ENCODE measurements at places on chromosomes 6 and 20.

- DNase-seq = no peak
Observed at GRCh38 chr6:39669973-39670342, 55.2 kb downstream of the KIF6 start.

GRCh38 chr6:52284131-52284459, 447 bp downstream of the MCM3 start:
- DNase-seq = no peak

DNA sequence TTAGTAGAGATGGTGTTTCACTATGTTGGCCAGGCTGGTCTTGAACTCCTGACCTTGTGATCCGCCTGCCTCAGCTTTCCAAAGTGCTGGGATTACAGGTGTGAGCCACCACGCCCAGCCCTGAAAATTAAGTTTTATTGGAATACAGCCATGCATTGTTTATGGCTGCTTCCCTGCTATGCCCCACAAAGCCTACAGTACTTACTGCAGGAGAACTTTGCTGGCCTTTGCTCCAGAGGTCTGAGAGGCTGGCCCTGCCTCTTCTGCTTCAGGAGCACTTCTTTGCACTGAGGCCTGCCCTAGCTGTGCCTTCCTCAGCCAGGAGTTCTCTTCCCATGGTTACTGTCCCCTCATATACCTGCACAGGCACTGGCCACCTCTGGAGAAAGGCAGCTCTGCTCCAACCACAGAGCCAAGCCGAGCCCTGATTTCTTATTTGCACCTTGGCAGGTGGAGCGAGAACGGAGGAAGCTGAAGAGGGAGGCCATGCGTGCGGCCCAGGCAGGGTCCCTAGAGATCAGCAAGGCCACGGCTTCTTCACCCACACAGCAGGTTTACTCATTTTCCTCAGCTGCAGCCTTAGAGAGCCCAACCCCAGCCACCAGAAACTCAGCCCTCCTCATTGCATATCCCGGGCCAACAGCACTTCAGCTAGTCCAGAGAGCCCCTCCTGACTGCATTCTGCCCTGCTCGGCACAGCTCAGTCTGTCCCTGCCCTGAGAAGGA, 20.8 kb downstream of the C20orf173 start:
- DNase-seq = no peak

DNA sequence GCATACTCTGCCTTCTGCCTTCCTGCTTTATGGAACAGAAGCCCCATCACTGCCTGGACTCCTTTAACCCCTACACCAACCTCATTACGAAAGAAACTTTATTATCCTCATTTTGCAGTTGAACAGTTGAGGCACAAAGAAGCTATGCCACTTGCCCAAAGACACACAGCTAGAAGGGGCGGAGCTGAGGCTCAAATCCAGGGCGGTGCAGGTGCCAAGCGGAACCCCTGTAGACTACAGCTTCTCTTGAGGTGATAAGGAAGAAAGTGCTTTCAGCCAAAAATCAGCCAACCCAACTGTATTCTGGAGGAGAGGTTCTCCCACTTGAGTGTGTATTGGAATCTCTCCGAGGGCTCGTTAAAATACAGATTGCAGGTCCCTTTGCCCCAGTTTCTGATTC, 90.5 kb downstream of the PRND start:
- DNase-seq = no peak

DNA sequence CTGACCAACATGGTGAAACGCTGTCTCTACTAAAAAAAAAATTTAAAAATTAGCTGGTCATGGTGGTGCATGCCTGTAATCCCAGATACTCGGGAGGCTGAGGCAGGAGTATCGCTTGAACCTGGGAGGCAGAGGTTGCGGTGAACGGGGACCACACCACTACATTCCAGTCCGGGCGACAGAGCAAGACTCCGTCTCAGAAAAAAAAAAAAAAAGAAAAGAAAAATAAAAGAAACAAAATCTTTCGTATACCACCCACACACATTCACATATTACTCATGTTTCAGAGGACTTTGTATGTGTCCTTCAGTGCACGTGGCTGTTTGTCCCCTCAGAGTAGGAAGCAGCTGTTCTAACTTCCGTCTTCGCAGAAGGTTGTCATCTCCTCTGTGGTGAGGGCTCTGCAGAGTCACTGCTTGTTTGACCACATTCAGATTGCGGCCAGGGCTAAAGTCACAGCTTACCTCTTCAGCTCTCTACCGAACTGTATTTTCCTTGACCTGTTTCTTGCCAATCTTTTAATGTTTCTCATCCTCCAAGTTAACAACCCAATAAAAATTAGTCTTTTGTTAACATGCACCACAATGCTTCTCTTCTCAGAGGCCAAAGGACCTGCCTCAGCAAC, 36.6 kb upstream of the HIVEP1 start:
- DNase-seq = no peak
